ENCODE measurements at places on chromosomes 6 and 20.
A peak's percentile ranks its signal among the peaks of the same experiment; 100 is the strongest.

DNA sequence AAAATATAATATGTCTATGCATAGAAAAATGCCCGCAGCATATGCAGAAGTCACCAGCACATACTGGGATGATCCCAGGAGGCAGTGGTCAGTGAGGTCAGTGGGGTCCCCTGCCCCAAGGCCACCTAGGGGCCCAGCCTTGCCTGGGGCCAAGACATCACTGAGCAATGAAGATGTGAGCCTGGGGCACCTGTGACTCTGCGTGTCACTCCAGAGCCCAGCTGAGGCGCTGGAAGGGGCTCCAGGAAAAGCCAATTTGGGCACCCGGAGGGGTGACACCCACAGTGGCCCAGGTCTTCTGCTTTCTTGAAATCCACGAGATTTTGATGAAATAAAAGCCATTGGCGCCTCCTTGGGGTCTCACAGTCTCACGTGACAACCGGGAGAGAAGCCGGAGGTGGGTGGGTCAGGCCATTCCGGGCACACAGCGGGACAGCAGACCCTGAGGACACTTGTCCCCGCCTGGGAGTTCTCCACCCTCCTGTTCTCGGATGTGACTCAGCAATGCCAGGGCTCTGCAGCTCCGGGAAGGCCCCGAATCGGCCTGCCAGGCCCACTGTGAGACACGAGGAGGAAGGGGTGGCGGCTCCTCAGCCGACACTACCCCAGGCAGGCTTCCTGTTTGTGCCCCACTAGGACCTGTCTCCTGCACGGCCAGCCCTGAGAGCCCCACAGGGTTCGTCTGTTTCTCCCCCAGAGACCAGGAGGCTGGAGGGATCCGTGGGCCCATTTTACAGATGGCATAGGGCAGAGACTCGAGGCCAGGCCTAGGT, 24.4 kb upstream of the SLCO4A1 start:
- peak; percentile 91 for DNase-seq

- no peak for DNase-seq
Observed at GRCh38 chr20:40223810-40224209, 465.2 kb downstream of the MAFB start.

GRCh38 chr6:12065321-12066140, 53.4 kb downstream of the HIVEP1 start:
- DNase-seq: no peak

DNA sequence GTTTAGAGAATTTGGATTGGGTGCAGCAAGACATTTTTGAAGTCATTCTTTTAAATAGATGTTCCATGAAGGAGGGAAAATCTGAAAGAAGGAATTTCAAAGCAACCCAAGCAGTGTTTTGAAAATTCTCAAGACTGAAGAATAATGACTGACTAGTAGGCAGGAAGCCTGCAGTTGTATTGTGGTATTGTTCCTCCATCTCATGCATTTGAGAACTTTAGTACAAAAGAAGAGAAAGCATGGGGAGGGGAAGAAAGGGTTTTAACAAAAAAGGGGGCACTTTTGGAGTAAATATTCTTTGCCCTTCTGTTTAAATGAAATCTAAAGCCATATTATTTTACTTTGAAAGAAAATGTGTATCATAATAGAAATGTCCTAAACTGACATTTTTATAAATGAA, 6.6 kb downstream of the NCOA3 start:
- DNase-seq: no peak

DNA sequence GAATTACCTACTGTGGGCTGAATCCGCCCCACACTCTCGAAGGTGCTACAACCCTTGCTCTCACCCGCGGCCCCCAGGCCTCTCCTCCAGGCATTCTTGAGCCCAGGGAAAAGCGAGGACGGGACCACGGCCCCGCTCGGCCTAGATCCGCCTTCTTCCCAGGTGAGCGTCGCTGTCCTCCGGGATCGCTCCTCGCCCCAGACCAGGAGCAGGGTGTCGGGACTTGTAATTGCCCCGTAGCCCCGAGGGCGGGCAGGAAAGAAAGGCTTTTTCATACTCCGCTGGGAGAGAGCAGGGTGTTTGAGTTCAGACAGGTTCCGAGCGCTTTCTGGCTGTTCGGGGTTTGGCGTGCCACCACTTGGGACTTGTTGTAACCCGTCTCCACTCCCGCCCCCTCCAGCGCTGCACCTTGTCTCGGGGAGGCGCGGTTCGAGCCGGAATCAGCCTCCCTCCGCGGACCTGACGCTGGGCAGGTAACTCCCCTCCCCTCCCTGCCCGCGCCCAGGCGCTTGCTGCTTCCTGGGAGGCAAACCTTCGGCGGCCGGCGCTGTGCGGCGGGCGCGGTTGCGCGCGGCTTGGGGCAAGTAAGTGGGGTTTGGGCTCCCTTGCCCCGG, at the start of gene FAM83B:
FAM83B (plus strand) TSS at position 529 of the 614 bp plus-strand sequence. CDS start 23,476 bp downstream, outside the sequence.
- no peak for DNase-seq

DNA sequence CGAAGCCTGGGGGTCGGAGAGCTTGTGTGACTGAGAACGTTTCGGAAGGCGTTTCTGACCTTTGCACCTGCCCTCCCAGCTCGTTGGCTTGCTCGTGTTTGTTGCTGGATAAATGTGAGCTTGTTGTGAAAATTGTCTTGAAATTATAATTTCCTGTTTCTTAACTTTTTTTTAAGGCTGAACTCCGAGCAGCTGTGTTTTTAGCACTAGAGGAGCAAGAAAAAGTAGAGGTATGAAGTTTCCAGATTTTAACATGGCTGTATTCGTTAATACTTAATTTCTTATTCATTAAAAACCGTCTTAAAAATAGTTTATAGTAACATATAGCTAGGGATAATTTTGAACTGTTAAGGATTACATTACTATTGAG, 672 bp downstream of the CEP43 start:
- DNase-seq: no peak

DNA sequence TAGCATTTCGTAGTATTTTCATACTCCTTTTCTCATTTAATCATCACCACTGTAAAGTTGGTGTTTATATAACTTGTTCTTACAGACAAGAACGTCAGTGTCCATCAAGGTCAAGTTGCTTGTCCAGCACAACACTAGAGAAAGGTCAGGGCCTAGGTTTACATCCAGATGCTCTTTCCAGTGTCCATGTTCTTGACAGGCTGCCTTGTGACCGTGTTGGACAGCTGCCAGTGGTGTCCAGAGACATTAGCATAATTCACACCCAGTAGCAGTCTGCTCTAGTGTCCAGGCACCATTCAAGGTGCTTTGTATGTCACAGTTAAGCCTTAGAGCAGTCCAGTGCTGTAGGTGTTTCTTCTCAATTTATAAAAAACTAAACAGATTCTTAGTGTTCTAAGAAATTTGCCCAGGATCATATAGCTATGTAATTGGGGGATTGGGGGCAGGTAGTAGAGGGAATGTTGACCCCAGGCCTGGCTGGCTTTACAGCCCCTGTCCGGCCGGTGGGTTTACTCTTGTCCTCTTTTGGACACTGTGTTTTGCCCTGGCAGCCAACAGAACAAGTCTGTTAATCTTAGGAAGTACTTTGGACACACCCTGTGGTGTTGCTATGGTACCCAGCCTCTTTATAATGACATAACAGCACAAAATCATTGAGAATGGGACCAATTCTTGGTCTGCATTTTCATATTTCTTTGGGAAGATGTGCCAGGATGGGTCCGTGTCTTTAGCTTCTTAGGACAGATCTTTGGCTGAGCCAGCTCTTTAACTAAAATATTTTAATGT, 8.0 kb downstream of the STK35 start:
- peak; percentile 69 for DNase-seq

DNA sequence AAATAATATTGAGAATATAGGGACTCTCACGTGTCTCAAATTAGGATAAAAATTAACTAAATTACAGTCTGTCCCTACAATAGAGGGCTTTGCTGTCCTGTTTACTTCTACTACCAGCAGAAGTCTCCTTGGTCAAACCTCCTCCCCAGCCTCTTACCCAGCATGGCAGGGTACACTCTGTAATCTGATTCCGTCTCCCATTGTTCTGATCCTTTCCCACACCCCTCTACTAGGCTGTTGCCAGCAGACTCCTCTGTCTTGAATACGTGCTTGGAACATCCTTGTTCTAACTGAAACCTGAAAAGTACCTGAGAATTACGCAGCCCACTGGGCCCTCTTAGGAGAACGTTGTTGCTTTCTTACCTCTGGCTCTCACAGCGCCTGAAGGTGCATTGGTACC, 112.2 kb upstream of the PREP start:
- DNase-seq: no peak

DNA sequence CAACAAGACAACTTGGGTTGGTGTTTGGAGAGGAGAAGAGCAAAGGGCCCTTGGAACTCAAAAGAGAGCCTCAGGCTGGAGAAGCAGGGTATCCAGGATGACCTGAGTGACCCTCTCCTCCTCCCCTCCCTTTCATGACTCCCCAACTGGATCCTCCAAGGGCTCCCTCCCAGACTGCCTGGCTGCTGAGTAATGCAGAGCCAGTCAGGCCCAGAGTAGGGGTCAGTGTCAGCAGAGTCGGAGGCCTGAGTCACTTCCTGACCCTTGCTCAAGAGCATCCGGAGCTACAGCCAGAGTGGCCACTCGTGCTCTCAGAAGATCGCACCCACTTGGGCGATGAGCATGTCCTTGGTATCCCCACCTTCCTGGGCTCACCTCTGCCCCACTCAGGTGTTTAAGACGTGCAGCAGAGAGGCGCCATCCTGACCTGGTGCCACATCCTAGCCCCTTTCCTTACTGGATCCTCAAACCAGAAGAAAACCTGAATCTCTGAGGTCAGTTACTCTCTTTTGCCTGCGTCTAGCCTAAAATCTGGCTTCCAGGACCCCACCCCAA, 2.8 kb upstream of the MAPK13 start:
- DNase-seq: peak; percentile 32

DNA sequence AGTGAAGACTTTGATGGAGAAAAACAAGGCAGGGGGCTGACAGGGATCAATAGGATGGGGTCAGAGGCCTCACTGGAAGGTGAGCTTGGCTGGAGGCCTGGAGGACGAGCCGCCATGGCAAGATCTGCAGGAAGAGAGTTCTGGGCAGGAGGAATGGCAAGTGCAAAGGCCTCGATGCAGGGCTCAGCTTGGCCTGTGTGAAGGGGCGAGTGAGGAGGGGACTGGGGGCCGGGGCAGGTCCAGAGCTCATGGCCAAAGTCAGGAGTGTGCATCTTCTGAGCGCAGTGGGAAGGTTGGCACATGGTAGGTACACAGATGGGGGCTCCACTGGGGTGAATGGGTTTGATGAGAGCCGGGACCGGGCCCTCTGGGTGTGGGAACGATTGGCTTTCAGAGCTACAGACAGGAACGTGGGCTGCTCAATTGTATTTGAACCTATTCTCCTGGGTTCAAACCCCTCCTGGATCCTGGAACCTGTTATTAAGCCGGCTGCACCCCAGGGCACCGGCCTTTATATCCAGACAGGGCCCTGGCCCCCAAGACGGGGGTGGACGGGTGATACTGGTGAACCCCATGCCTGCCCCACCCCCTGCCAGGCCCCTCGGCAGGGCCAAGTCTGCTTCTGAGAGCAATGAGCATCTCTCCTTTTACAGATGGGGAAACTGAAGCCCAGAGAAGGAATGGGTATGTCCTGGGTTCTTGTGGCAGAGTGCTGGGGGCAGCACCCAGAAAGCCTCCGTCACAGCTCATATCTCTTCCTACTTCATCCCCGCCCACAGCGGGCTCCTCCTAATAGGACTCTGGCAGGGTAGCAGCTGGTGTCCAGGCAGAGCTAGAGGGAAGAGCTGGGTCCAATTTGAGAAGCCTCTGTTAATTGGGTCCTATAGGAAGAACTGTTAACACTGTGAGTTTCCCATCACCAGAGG, 106.1 kb downstream of the CEBPB start:
- DNase-seq: peak; percentile 11

- no peak for DNase-seq
Observed at GRCh38 chr6:166024252-166024651, 143.4 kb downstream of the TBXT start.

- no peak for DNase-seq
Observed at GRCh38 chr6:14501240-14501639, 383.7 kb downstream of the CD83 start.

GRCh38 chr6:97668716-97669115, 385.7 kb upstream of the MMS22L start:
- DNase-seq: peak; percentile 32

DNA sequence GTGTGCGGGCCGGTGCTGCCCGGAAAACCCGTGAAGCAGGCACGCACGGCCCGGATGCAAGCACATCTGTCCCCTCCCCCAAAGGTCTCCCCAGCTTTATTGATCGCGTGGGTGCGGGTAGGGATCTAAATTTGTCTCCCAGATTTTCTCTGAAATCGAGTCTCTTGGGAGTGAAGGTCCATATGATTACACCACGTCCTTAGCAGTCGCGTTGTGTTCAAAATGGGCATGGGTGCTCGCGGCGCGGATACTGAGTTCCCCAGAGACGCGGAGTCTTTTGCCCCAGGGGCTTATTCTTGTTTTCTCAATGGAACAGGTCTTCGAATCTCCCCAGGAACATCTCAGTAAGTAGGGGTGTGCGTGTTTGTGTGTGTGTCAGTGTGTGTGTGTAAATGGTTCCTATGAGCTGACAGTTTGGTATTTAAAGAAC, 2.8 kb upstream of the ZNF292 start:
- no peak for DNase-seq

Measured in heart left ventricle (tissue), 16 donors.